Stimulated activated CD4-positive, alpha-beta T cell treated with anti-CD3 and anti-CD28 coated beads, Interleukin-15, amount 100 ng/mL, for 24 hours (primary cell): ENCODE measurements at places on chromosomes 3 and 15.

- no peak for DNase-seq
Measured at GRCh38 chr3:37474901-37475331, 300.5 kb upstream of the LRRFIP2 start.

DNA sequence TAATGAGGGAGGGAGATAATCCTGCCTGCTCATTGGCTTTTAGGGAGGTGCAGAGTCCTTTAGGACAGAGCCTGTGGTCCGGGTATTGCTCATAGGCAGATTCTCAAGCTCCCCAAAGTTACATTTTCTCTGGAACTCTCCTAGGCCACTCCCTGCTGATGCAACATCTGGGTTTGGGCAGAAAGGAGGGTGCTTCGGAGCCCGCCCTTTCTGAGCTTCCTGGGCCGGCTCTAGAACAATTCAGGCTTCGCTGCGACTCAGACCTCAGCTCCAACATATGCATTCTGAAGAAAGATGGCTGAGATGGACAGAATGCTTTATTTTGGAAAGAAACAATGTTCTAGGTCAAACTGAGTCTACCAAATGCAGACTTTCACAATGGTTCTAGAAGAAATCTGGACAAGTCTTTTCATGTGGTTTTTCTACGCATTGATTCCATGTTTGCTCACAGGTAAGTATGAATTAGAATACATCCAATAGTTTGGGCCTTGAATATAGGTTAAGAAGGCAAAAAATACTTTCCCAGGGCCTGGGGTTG is at the start of gene IL20RB:
TSS of gene IL20RB (plus strand) at position 233 of the 538 bp plus-strand sequence. CDS start at position 364, 131 bp downstream.
- DNase-seq: no peak

- DNase-seq: no peak
Measured at GRCh38 chr3:55571913-55572312, 84.8 kb upstream of the WNT5A start.

DNA sequence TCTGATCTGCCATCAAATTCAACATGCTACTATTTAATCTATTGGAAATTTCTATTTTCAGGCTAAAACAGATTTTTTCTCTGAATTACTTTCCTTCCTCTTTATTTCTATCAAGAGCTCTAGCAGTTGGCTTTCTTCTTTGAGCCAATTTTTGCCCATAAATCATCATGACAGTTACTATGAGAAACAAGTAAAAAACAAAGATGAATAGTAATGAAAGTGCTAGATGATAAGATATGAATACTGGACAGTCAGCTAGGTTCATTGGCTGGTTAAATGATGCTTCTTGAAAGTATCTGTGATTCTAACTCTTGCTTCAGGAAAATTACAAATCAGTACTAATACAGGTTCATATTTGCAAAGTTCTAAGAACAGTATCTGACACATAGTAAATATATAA is 38.6 kb upstream of the NANOGP8 start:
- no peak for DNase-seq

- DNase-seq: no peak
Measured at GRCh38 chr15:84684092-84684491, 26.1 kb upstream of the NMB start.

- DNase-seq: no peak
Measured at GRCh38 chr3:140368223-140368811, 309.5 kb upstream of the TRIM42 start.
